Myocyte (in vitro differentiated cells): ENCODE measurements at places on chromosomes 4 and X. TPM values are rescaled to one million over a fixed set of nuclear protein-coding genes. Genes with fewer than 3 reads are reported as not detected.

- no peak for DNase-seq
These were observed 329.1 kb upstream of the SMIM31 start for GRCh38 chr4:164424846-164425245.

- DNase-seq, result peak; percentile 80
These were observed 51.2 kb upstream of the TADA2B start for GRCh38 chr4:6991771-6992557.

The CHST7 gene
- 11.8 and 13.8 TPM in 2 replicates for total RNA-seq

- no peak for DNase-seq
These were observed 130.9 kb downstream of the RNF150 start for GRCh38 chr4:141002323-141002805.

DNA sequence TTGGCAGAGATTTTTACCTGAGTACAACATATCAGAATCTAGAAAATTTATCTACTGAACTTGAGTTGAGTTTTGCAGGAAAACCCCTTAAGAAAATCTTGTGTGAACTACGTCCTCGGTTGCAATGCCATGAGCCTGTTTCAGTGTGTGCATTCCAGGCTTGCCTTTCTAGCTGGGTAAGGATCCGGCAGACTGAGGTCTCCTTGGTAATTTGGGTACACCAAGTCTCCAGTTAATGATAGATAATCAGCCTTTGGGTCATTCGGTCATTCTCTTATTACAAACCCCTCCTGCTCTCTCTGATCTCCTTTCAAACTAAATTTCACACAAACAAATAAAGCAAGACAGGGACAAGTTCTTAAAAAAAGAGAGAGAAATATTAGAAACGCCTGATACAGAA, 5.9 kb upstream of the HAND2 start:
- no peak for DNase-seq

DNA sequence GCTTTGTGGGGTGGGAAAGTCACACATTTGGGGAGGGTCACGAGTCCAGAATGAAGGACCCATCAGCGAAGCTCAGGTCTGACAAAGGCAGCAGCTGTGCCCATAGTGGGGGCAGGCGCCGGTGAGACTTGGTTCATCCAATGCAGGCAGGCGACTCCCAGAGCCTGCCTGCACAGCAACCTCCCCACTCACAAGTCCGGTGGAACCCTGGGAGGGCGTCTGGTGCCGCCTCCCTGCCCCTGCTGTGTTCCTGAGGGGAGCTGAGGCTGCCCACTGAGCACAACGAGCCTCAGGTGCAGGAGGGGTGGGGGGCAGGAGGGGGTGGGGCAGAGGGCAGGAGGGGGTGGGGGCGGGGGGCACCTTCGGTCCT, 13.7 kb downstream of the LRPAP1 start:
- DNase-seq, result no peak

- DNase-seq, result peak; percentile 43
These were observed 542 bp downstream of the RNF150 start for GRCh38 chr4:141132709-141133145.

The EXOC1L gene
- not detected in 2 replicates for total RNA-seq

GRCh38 chr4:53959343-53960120, 104.9 kb downstream of the CHIC2 start:
- DNase-seq, result no peak

DNA sequence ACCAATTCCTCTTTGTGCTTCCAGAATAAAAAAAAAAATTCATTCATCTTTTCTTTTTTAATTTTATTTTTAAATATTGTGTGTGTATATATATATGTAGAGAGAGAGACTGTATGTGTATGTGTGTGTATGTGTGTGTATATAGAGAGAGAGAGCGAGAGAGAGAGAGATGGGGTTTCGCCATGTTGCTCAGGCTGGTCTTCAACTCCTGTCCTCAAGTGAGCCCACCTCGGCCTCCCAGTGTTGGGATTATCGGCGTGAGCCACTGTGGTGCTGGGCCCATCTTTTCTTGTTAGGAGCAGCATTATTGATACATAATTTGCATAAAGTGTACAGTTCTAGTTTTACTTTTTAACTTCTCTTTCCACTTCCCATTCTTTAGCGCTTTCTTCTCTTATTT, 33.6 kb downstream of the KDM6A start:
- DNase-seq, result no peak

The SMIM31 gene
- total RNA-seq, result not detected in 2 replicates

DNA sequence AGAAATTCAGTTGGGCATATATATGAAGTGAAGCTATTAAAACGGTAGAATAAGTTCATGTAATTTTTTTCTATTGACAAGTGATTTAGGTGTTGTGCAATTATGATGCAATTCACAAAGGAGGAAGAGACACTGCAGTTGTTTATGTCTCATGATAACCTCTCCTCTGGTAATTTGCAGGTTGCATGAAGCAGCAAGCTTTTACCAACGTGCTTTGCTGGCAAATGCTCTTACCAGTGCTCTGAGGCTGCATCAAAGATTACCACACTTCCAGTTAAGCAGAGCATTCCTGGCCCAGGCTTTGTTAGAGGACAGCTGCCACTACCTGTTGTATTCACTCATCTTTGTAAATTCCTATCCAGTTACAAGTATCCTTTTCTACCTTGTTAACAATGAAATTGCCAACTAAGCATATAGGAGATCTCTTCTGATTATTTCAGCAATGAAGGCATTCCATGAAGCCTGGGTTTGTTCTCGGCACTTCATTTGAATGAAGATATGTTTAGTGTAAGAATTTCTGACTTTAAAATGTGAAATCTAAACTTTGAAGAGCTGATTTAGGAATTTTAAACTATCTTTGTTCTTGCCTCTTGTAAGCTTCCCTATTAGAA, 3.9 kb downstream of the TMEM33 start:
- peak; percentile 11 for DNase-seq

DNA sequence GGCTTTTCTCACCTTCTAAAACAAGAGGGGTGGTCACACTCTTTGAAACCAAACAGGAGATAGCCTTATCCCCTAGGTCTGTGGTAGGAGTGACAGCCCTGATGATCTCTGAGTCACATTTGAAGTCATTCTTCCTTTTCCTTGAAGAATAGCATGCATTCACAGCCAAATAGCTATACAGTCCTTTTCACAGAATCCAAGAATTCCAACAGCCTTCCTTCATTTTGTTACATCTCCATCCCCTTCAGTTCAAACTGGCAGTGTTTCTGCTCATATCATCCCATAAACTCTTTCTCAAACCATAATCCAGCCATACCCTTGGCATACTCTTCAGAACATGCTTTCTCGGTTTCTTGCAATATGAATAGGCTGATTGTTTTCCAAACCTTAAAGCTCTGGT, 33.3 kb upstream of the TMEM184C start:
- DNase-seq, result no peak

The NIPAL1 gene
- 0.27 and 3.1 TPM in 2 replicates for total RNA-seq

DNA sequence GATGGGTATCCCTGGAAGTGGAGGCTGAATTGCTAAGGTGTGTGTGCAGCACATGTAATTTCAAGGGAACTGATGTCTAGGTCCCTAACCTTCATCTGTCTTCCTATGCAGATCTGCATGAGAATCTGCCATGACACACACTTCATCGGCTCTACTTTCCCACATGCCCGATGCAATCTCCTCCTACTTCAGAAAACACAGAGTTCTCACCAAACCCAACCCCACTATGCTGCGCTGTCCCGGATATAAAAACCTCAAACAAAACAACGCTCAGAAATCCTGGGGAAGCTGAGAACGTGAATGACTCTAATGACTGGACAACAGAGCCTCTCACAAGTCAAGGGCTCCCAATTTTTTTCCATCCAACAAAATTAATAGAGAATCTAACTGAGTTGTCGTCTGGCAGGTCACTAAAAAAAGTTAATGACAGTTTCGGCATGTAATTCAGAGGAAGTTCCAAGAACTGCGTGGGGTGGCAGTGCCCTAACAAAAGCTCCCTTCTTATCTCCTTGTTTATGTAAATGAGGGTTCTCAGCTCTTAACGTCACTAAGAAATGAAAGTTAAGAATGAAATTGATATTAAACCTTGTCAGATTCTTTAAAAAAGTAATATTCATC, 39.0 kb downstream of the STX18 start:
- peak; percentile 20 for DNase-seq

- DNase-seq, result peak; percentile 34
These were observed 11.1 kb upstream of the TMEM156 start for GRCh38 chr4:39043058-39043860.

DNA sequence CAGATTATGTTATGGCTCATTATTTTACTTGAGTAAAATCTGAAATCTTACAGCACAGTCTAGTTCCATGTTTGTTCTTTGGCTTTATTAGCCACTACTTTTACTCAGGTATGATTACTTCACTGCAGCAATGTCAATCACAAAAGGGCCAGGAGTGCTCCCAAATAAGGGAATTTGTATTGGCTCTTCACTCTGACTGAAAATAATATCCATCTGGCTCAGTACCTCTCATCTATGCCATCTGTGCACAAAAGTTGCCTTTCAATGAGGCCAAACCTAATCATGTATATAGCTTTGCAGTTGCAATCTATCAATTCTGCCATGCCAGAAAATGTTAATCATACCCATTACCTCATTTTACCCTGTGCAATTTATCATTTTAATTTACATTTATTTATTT, 161.1 kb downstream of the TECRL start:
- DNase-seq, result no peak

- DNase-seq, result no peak
These were observed 85.5 kb downstream of the SNCA start for GRCh38 chr4:89751416-89751815.

The ZNF711 gene
- total RNA-seq, result 2.1 and 3.6 TPM in 2 replicates

GRCh38 chr4:77225022-77225421, 68.0 kb downstream of the CCNG2 start:
- peak; percentile 61 for DNase-seq

DNA sequence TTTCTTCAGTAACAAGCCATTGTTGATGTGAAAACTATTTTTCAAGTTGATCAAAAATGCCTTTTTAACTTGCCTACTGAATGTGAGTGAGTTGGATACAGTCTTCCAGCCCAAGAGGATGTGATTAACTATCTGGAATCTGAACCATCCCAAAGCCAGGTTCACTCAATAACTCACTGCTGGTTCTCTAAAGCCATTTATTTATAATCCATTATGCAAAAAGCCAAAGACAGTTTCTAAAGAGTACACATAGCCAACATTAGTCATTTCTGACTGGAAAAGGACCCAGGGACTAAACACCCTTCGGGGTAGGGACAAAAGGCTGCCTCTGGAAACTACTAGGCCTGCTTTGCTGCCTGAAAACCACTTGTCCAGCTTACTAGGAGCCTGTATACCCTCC, 109.6 kb downstream of the SHROOM4 start:
- no peak for DNase-seq

DNA sequence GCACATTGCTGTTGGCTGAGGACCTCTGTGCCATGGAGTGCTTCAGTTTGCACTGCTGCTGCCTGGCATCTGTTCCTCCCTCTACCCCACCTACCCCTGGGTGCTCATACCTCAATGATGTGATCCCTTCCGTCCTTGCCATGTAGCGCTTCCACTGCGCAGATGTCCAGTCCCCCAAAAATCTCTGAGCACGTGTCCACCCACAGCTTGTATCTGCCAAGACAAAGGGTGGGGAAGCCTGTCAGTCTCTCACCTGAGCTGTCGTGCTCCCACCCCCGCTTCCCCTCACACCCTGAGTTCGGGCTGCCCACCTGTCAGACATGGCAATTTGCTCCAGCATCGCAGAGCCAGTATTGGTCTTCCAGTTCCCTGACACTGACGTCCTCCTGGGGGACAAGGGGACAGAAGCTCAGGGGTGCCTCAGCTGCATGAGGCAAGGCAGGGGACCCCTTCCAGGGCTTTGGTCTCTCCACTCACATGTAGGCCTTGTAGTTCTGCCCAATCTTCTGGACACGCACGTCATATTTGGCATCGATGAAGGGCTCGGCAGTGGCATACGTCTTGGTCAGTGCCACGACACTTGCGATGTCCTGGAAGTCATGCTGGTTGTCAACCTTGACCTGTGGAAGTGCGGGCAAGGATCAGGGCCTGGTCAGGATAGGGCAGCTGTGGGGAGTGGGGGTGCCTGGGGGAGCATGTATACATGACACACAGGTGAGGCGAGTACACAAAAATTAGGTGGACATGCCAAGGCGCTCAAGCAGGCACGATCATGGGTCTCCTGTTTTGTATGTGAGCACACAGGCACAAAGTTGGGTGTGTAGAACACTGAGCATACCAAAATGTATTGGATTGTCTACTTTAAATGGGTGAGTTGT, 6.0 kb upstream of the TIMP1 start:
- no peak for DNase-seq

GRCh38 chr4:15343000-15343399, 84.8 kb upstream of the C1QTNF7 start:
- no peak for DNase-seq

- no peak for DNase-seq
These were observed 1662.1 kb upstream of the TENM3 start for GRCh38 chr4:180581061-180581460.

- no peak for DNase-seq
These were observed 113.4 kb downstream of the PACRGL start for GRCh38 chr4:20813700-20814099.

The PAQR3 gene
- total RNA-seq, result 12.6 and 12.7 TPM in 2 replicates

The HSFX3 gene
- 0.32 TPM in 1 of 2 replicates, not detected in the other for total RNA-seq

- no peak for DNase-seq
These were observed 36.6 kb downstream of the REPS2 start for GRCh38 chrX:16983051-16983450.

The RAB28 gene
- 15.0 and 22.9 TPM in 2 replicates for total RNA-seq

The MTCP1 gene
- 0.68 and 1.1 TPM in 2 replicates for total RNA-seq

DNA sequence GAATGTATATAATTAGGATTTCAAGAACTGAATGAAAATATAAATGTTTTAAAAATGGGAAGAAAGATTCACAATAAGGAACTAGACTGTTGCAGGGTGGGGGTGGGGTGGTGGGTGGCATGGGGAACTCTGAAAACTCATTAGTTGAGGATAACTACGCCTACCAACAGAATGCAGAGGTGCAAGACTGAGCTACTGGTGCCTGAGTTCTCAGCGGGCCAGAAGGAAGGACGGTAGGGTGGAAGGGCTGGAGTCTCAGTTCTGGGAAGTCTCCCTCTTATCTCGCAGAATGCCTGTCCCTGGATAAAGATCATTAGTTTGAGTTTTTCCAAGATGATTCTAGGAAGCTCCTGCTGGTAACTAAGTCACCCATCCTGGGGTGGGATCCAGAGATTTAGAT, 1.3 kb upstream of the SOD3 start:
- no peak for DNase-seq

The DCAF8L2 gene
- total RNA-seq, result not detected in 2 replicates

DNA sequence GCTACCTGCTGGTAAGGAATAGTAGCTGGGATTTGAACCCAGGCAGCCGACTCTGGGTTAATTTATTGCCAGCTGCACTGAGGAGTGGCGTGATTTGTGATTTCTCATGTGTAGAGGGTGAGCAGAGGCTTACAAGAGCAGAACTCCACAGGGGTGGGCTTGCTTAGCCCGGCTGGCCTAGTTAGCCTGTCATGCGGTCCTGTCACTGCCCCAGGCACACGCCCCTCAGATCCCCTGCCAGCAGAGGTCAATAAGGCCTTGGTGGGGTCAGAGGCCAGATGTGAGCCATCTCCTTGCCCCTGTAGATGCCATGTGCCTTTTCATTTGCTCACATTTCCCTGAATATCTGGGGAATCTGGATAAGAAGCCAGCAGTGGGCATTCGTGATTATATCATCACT, 13.4 kb downstream of the NSDHL start:
- no peak for DNase-seq

The CLIC2 gene
- total RNA-seq, result 0.05 and 0.62 TPM in 2 replicates

The PCSK1N gene
- 1.8 and 5.4 TPM in 2 replicates for total RNA-seq

GRCh38 chr4:120977435-120977997, 55.0 kb upstream of the PRDM5 start:
- peak; percentile 60 for DNase-seq
